ENCODE measurements at places on chromosomes 5 and 9.
A peak's percentile ranks its signal among the peaks of the same experiment; 100 is the strongest.

GRCh38 chr9:129624947-129625346 is 1.0 kb upstream of the NTMT1 start:
- DNase-seq: peak; percentile 68

DNA sequence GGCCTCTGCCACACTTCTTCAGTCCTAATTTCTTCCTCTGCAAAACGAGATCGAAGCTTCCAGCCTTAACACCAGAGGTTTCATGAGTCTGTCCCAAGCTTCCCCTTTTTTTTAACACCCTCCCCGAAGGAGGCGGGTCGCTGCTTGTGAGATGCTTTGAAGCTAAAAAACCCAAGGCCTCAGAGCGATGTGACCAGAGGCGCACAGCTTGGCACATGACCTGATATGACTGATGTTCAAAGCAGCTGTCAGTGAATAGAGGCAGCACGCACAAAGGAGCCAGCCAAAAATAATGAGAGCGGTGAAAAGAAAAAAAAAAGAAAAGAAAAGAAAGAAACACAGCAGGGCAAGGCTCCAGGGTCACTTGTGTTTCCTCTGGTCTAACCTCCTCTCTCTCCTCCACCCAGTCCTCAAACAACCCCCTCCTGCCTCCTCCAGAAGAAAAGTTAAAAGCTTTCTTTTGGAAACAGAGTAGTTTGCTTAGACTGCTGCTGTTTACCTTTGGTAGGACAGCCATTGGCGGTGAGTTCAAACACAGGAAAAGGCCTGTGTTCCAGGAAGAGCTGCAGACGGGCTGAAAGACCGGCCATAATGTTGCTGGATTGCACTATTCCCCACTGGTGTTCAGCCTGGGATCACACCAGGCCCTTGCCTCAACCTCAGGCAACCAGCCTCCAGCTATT is 10.9 kb upstream of the ZNF366 start:
- no peak for DNase-seq

- peak; percentile 46 for DNase-seq
Observed at GRCh38 chr5:119055294-119055693, 15.6 kb upstream of the DMXL1 start.

DNA sequence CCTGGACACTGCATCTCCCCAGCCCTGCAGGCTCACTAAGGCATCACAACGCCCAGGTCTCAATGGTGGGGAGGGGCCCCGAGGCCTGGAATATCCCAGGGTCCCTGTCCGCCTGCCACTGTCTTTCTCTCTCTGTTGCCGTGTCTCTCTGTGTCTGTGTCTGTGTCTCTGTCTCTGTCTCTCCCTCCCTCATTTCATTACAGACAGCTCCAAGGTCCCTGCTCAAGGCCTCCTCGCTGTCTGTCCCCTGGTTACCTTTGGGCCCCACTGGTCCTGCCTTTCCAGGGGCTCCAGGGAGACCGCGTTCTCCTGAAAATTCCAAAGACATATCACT is 3.2 kb downstream of the FCN1 start:
- DNase-seq: no peak

DNA sequence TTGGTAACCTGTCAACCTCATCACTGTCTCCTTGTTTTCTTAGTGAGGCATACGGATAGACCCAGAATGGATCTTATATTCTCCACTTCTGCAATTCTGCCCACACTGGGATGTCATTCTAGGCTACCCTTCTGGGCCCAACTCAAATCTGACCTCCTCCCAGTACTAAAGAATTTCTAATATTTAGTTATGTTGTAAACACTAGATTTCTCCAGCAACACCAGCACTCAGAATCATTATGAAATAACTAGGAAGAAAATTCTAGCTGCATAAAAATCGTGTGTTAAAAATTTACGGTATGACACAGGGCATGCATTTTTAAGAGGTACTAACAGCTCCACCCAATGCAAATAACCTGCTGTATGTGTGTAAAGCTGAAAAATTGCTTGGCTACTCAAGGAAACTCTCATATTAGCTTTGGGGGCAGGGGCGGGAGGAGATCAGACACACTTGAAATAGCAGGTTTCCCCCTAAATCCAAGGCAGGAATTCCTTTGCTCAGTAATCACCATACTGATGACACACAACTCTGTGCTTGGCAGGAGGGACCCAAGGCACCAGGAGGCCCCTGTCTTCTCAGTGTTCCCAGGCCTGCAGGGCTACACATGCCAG is 27.3 kb downstream of the MACROH2A1 start:
- no peak for DNase-seq
